ENCODE measurements at places on chromosomes 2 and 18. TPM values are rescaled to one million over a fixed set of nuclear protein-coding genes. Genes with fewer than 3 reads are reported as not detected.

DNA sequence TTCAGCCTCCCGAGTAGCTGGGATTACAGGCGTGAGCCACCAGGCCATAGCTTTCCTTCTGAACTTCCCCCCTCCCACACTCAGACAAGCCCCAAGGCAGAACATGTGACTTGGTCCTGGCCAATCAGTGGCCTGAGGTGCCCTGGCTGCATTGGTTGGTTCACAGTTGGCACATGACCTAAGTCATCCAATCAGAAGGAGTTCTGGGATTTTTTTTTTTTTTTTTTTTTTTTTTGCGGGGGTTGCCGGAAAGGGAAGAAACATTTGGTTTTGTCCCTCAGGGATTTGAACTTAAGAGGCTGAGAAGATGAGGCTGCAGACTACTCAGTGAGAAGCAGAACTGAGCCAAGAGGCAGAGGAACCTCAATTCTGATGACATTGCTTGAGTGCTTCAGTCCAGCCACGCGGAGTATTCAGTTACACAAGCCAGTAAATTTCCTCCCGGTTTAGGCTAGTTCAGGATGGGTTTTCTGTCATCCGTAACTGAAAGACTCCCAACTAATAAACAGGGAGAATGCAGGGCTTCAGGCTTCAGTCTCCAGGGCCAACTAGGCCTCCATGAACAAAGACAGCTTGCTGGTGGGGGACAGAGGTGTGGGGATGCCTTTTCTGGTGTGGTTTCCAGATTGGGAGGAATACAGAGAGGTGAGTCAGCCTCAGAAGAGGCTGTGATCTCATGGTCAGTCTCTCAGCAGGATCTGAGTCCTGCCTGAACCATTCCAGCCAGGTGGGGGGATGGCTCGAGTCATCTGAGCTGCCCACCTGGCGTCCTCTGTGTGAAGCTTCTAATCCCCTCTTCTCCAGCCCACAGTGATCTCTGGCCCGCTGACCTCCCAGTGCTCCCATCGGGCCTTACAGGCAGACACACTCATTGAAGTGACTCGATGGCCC, 9.2 kb downstream of the PTMA start:
- peaks cover 4% of the 10 kb centered on the region for H3K36me3 ChIP-seq
- no peak for DNase-seq
- no peaks in the 10 kb centered on the region for H3K27me3 ChIP-seq
- peaks cover 10% of the 10 kb centered on the region for H3K4me1 ChIP-seq
- no peak overlapping the region for H3K27ac ChIP-seq

DNA sequence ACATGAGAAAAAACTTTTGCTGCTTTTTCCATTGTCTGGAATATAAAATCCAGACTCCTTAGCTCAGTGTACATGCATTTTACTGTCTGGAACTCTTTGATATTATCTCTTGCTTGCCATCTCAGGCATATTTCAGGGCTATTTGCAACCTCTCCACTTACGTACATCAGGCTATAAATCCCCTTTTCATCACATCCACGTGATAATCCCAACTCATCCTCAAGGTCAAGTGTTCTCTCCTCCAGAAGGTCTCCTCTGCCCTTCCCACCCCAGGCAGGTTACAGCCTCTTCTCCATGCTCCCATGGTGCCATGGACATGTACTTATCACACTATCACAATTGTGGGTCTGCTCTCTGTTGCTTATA, 202.5 kb upstream of the RBMS1 start:
- H3K27ac ChIP-seq: no peak overlapping the region
- DNase-seq: no peak
- no peak overlapping the region for H3K4me3 ChIP-seq
- no peaks in the 10 kb centered on the region for H3K27me3 ChIP-seq
- peaks cover 25% of the 10 kb centered on the region for H3K4me1 ChIP-seq

- no peak overlapping the region for H3K4me3 ChIP-seq
- DNase-seq: no peak
- peaks cover 6% of the 10 kb centered on the region for H3K4me1 ChIP-seq
- H3K36me3 ChIP-seq: no peaks in the 10 kb centered on the region
- no peak overlapping the region for H3K27ac ChIP-seq
- no peaks in the 10 kb centered on the region for H3K27me3 ChIP-seq
These were observed 375.1 kb downstream of the SUCLG1 start for GRCh38 chr2:84083984-84084383.

DNA sequence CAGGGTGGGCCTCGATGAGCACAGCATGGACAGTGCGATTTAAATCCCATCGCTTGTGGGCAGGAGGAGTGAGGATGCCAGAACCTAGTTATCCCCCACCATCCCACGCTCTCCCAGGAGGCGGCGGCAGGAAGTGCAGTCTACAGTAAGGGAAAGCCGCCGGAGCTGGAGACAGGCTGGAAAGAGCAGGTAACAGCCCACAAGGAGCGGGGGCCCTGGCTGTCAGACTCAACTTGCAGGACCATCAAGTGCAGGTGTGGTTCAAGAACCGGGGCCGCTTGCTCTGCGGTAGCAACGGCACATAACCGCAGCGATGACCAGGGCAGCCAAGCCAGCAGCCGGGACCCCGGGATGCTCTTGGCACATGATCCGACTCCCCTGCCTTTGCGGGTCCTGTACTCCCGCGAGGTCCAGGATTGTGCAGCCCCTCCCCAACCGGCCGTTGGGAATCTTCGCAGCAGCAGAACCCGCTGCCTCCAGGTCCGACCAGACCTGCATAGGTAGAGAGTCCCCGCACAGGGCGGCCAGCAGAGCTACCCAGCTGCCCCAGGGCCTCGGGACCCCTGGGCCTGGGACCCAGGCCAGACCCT, 82.1 kb downstream of the BIN1 start:
- H3K27ac ChIP-seq: peak overlapping the region; percentile 9
- H3K27me3 ChIP-seq: peaks cover 8% of the 10 kb centered on the region
- no peaks in the 10 kb centered on the region for H3K36me3 ChIP-seq
- H3K4me1 ChIP-seq: peaks cover 12% of the 10 kb centered on the region
- peak overlapping the region; percentile 81 for H3K4me3 ChIP-seq

GRCh38 chr2:81206216-81206615, 901.7 kb upstream of the LRRTM1 start:
- no peaks in the 10 kb centered on the region for H3K36me3 ChIP-seq
- H3K4me1 ChIP-seq: no peaks in the 10 kb centered on the region
- no peak overlapping the region for H3K27ac ChIP-seq
- H3K27me3 ChIP-seq: peaks cover 1% of the 10 kb centered on the region

GRCh38 chr2:207722773-207723424, 11.5 kb downstream of the CCNYL1 start:
- DNase-seq: no peak
- peaks cover 19% of the 10 kb centered on the region for H3K4me1 ChIP-seq
- H3K36me3 ChIP-seq: no peaks in the 10 kb centered on the region
- H3K27me3 ChIP-seq: no peaks in the 10 kb centered on the region
- H3K27ac ChIP-seq: peak overlapping the region; percentile 6
- no peak overlapping the region for H3K4me3 ChIP-seq

- H3K36me3 ChIP-seq: peaks cover 1% of the 10 kb centered on the region
- no peaks in the 10 kb centered on the region for H3K27me3 ChIP-seq
- no peak overlapping the region for H3K4me3 ChIP-seq
- no peaks in the 10 kb centered on the region for H3K4me1 ChIP-seq
- DNase-seq: no peak
These were observed 150.6 kb upstream of the TMEFF2 start for GRCh38 chr2:192345287-192345686.

DNA sequence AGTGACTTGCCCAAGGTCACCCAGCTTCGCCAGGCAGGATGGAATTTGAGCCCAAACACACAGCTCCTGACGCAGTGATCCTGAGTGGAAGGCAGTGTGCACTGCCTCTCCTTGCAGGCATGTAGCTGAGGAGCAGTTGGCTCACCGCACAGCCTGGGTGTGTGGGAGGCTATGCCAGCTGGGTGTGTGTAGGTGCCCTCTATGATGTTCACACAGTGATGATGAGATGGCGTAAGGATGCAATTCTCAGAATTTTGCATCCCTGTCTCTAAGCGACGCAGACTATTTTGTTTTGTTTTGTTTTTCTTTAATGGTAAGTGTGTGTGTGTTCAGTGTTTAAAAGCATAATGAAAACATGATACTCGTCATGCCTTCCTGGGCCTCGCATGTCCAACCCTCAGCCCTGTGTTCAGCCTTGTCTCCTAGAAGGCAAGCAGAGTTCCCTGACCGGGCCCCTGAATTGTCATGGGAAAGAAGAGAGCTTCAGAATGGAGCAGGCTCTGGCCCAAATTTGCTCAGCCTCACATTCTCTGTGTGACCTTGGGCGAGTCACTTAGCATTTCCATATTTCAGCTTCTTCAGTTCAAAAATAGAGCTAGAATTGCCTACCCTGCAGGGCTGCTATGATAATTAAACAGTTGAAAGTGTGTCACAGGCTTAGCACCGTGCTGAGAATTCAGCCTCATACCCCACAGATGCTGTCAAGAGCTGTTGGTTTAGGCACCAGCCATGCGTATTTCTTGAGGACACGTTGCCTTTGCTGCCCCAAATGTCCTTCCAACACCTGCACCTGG, 603.6 kb upstream of the RAB6C start:
- H3K27me3 ChIP-seq: no peaks in the 10 kb centered on the region
- H3K36me3 ChIP-seq: peaks cover 3% of the 10 kb centered on the region
- no peak overlapping the region for H3K4me3 ChIP-seq
- no peak for DNase-seq

DNA sequence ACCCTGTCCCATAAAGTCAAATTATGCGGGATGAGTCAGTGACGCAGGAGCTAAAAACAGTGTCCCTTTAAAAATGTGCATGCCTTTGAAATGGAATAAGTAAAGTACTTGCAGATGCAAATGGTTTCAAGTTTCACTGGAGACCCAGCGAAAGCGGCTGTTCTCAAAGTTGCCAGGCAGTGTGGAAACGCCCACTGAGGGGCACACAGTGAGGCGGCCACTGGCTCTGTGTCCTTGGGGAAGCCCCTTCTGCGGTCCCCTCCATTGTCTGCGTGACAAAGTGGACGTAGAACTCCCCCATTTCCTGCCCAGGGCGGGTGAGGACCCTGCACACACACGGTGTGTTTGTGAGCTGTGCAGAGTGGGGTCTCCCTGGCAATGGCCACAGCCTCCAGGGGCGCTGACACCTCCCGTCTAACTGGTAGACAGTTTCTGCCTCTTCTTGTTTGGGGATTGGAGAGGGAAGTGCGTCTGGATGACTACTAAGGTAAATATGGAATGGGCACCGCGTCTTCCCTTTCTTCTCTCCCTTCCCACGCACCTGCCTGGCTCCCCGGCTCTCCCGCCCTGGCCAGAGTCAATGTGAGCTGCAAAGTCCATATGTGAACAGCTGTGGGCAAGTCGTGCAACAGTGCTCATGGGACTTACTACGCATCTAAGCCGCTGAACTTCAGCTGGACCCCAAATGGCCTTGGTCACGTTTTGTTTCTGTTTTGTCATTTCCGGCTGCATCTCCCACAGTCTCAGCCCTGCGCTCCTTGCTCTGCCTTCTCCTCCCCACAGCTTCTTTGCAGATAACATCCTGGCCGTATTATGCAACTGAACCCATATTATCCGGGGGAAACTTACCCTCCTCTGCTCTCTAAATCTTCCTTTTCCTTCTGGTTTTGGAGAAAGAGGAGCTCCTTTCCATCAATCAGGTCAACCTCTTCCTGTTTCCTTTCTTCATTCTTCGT, 33.7 kb upstream of the ZNF516 start:
- peak overlapping the region; percentile 95 for H3K27ac ChIP-seq
- H3K27me3 ChIP-seq: no peaks in the 10 kb centered on the region
- H3K36me3 ChIP-seq: no peaks in the 10 kb centered on the region
- peak overlapping the region; percentile 66 for H3K4me3 ChIP-seq
- H3K4me1 ChIP-seq: peaks cover 22% of the 10 kb centered on the region

DNA sequence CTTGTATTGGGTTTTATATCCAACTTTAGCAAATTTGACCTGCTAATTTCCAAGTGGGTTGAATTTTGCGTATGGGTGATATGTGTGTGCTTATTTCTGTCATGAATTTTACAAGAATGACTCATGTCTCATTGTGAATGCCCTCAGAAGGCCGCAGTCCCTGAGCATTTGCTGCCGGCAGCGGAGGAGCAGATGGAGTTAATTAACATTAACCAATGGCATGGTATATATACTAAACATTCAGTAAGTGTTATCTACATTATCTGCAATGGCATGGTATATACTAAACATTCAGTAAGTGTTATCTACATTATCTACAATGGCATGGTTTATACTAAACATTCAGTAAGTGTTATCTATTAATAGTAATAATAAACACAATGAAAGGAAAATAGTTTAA, 90.1 kb downstream of the DOK6 start:
- H3K27ac ChIP-seq: no peak overlapping the region
- H3K4me1 ChIP-seq: no peaks in the 10 kb centered on the region
- no peaks in the 10 kb centered on the region for H3K36me3 ChIP-seq
- no peak for DNase-seq
- H3K27me3 ChIP-seq: no peaks in the 10 kb centered on the region

DNA sequence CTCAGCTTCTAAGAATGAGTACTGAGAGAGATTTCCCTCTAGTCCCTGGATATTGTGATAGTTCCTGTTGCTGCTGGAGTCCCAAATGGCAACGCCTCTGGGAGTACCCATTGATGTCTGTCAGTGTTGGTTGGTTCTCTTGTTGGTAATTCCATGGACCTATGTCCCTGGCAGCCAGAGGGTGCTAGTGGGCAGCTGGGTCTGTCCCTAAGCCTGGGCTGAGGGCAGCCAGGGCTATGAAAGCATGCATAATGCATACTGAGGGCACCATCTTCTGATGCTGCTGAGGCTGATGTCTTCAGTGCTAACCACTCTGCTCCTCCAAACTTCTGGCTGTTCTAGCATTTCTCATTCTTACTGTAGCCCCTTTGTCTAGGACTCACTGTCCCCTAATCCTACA, 35.9 kb downstream of the NABP1 start:
- no peak overlapping the region for H3K4me3 ChIP-seq
- H3K27me3 ChIP-seq: no peaks in the 10 kb centered on the region
- no peak overlapping the region for H3K27ac ChIP-seq
- H3K36me3 ChIP-seq: no peaks in the 10 kb centered on the region

- H3K27ac ChIP-seq: peak overlapping the region; percentile 86
- no peaks in the 10 kb centered on the region for H3K36me3 ChIP-seq
- peak; percentile 47 for DNase-seq
- H3K4me1 ChIP-seq: peaks cover 13% of the 10 kb centered on the region
- no peak overlapping the region for H3K4me3 ChIP-seq
These were observed 51.7 kb downstream of the NOP58 start for GRCh38 chr2:202317080-202317857.

Gene RAD51AP2
- total RNA-seq: 0.18 TPM

Gene B3GNT7
- 7.0 TPM for total RNA-seq

Gene DIS3L2
- total RNA-seq: 71.9 TPM

Gene FIGN
- total RNA-seq: 11.5 TPM

Gene NOTO
- total RNA-seq: not detected

Gene SIX3
- not detected for total RNA-seq

Gene SKOR2
- not detected for total RNA-seq

Gene GPR75
- 3.7 TPM for total RNA-seq
